ENCODE measurements at places on chromosomes 3 and 15.
A peak's percentile ranks its signal among the peaks of the same experiment; 100 is the strongest.

DNA sequence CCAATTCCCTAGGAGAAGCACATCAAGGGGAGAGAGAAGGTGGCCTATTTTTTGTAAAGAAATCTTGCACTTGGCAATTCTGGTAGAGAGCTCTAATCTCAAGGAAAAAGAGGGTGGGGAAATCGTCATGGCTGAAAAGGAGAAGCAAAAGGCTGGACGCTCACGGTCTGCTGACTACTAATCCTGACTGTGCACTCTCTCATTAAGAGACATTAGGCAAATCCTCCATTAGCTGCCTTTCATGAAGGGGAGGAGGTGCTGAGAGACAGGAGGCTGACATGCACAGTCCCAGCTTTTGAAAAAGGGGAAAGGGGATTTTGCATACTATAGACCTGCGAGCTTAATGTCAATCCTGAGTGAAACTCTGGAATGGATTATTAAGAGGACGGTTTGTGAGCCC, 170.0 kb downstream of the NR2F2 start:
- no peak for DNase-seq

- no peak for DNase-seq
Observed at GRCh38 chr3:101061312-101061711, 68.1 kb upstream of the ABI3BP start.

DNA sequence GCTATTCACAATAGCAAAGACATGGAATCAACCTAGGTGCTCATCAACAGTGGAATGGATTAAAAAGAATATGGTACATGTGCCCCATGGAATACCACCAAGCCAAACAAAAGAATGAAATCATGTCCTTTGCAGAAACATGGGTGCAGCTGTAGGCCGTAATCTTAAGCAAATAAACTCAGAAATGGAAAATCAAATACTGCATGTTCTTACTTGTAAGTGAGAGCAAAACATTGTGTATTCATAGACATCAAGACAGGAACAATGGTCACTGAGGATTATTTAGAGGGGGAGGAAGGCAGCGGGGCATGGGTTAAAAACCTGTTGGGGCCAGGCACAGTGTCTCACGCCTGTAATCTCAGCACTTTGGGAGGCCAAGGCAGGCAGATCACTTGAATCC, 304.7 kb upstream of the ROBO2 start:
- no peak for DNase-seq

- DNase-seq, result peak; percentile 76
Observed at GRCh38 chr3:188052169-188053035, 101.6 kb upstream of the LPP start.

DNA sequence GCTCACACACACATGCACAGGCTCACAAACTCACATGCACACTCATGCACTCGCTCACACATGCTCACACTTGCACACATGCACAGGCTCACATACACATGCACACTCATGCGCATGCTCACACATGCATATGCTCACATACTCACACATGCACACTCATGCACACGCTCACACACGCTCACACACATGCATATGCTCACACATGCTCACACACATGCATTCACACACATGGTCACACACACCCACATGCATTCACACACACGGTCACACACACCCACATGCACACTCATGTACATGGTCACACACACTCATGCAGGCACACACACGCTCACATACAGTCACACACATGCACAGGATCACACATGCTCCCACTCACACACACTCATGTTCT, 132.8 kb upstream of the SMAD3 start:
- DNase-seq, result no peak

- DNase-seq, result no peak
Observed at GRCh38 chr3:25855266-25855784, 65.4 kb downstream of the OXSM start.

DNA sequence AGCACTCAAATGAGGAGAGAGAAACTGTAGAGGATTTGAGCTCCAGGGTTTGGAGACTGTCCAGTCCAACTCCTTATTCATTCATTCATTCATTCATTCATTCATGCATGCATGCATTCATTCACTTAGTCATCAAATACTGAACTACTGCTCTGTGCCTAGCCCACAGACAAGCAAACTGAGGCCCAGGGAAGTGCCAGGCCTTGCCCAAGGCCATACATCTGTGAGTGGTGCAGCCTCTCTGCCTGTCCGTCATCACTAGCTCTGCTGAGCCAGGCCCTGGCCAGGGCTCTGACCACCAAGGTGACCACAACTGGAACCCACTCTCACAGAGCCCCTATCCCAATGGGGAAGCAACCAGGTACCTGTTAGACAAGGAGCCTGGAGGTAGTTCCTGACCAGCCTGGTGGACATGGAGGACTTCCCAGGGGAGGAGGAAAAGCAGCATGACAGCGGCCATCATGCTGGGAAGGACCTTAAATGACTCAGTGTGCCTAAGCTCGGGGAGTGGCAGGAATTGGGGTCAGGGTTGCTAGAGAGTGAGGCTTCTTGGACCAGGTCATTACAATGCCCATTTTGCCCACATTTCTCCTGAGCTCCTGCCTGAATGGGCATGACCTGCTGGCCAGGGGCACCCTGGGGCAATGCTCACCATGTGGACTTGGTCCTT, 27.5 kb upstream of the RPL29 start:
- no peak for DNase-seq

DNA sequence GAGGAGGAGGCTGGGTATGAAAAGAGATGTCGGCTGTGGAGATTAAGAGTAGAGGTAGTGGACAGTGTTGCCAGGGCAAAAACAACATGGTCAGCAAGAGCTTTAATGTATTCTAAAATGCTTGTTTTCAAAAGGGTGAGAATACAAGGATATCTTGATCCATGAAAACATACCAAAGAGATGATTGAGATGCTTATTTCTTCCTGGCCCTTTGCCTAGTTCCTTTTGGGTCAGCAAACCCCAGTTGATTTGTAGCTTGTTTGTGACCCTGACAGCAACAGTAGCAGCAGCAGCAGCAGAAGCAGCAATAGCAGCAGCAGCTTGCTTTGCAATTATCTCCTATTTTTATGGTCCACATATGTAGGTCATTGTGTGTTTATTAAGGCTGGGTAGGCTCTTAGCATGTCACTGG, 337.3 kb downstream of the LPP start:
- DNase-seq, result no peak

DNA sequence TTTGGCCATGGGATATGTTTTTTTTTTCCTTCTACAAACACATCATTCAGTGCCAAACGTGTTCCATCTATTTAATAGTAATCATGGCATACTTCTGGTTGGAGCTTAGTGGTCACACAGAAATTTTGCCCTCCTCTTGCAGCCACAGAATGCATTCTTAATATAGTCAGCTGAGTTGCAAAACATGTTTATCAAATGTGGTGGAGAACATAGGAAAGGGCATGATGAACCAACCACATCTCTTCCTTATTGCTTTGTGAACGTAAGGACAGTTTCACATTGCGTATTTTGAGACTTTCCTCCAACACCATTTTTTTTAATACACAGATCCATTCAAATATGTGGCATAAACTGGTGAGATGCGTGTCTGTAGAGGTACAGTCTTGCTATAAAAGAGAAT, 106.8 kb downstream of the BBX start:
- DNase-seq, result no peak

- peak; percentile 41 for DNase-seq
Observed at GRCh38 chr3:112653209-112653871, 12.4 kb upstream of the CCDC80 start.

DNA sequence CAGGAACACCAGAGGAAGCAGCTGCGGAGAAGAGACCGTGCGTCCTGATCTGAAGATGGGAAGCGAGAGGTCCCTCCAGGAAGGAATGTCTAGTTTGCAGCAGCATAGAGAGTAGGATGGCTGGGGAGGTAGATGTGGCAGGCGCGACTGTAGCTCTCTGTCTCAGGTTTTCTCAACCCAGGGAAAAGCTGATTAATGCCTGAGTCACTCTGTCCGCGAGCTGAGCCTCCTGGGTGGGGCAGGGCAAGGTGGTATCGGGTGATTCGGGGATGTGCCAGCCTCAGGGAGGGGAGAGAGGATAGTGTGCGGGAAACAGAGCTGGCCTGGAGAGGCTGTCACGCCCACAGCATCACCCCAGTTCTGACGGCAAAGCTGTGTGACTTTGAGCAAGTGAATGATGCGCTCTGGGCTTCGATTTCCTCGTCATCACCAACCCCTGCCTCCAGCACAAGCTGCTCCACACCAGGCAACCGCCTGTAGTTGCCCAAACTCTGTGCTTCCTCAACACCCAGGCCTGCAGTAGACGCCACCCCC, 28.4 kb downstream of the CPN2 start:
- DNase-seq, result peak; percentile 57

GRCh38 chr15:79467865-79468586, 35.9 kb downstream of the MINAR1 start:
- no peak for DNase-seq

- DNase-seq, result no peak
Observed at GRCh38 chr3:66625505-66626216, 124.8 kb upstream of the LRIG1 start.

GRCh38 chr3:98513091-98513511, 9.6 kb downstream of the CLDND1 start:
- DNase-seq, result no peak
